ENCODE measurements at places on chromosomes 3 and 15.

GRCh38 chr3:178593786-178594185 is 57.5 kb downstream of the KCNMB2 start:
- DNase-seq: no peak

GRCh38 chr3:71189480-71189879 is 394.0 kb downstream of the FOXP1 start:
- no peak for DNase-seq

DNA sequence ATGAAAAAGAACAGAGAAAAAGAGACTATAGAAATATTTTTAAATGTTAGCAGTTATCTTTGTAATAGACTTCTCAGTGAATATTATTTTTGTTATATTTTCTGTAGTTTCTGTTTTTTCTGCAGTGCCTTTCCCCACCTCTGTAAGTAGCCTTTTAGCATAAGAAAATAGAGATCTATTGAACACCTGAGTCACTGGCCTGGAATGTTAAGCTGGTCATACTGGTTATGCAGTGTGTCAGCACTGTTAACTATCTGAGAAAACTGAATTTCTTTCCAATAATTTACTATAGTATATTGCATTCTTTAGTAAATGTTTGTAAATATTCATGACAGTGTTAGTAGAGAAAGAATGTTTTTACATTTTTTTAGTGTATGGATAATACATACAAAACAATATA is 79.8 kb downstream of the NECTIN3 start:
- DNase-seq: no peak

- no peak for DNase-seq
Measured at GRCh38 chr3:148773805-148774204, 53.8 kb upstream of the CPB1 start.

GRCh38 chr3:190491533-190492054 is 22.3 kb upstream of the IL1RAP start:
- no peak for DNase-seq

DNA sequence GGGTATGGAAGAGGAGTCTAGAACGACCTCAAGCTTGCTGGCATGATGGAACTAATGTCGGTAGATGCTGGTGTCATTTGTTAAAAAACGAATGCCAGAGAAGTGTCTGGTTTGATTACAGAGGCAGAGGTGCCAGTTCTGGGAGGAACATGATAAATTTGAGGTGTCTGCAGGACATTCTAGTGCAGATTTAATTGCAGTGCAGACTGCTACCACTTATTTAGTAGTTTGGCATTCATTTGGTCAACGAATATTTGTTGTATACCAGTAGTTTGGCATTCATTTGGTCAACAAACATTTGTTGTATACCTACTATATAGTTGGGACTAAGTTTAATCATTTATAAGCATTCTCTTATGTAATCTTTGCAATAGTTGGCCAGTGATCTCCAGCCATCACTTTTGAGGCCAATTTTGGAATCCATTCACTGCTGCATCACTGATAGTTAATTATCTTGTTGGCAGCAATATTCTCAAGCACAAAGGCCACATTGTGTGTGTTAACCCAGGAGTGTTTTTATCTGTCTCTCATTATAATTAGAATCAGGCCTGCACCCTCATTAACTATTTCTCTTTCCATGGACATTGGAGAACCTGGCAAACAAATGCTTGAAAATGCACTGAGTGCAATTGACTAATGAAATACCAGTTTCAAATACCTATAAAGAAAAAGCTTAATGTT is 19.5 kb upstream of the TGFBR2 start:
- no peak for DNase-seq

- no peak for DNase-seq
Measured at GRCh38 chr15:99114511-99115299, 9.8 kb downstream of the SYNM start.

DNA sequence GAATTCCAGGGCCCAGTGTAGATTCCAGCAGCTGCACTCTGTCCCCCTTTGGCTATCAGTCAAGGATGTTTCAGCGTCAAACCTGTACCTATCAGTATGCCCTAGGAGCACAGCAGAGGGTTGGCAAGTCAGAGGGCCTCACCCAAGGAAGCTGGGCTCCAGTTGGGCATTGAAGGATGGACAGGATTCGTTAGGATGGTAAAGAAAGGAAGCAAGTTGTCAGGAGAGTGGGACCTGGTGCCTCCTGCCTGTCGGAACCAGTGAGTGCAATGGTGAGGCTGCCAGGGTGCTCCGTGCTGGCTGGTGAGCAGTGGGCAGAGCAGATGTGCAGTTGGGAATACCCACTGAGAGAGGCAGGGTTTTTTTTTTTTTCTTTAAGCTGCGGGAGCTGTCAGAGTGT is 157.2 kb downstream of the CHDH start:
- DNase-seq: no peak

GRCh38 chr3:15181963-15182362 is 24.1 kb upstream of the CAPN7 start:
- no peak for DNase-seq

DNA sequence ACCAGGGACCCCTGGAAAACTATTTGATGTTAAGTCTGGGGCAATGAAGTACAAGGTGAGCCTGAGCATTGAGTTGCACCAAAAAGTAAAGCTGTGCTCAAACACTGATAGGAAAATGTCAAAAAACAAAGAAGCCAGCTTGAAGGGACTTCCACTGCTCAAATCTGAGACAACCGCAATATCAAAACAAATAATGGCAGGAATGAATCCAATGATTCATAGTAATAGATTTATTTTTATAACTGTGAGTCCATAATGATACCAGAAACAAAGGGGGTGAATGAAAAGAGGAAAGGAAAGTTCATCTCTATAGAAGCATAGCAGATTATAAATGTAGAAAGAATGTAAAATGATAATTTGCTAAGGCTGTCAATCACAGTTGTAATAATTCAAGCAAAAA is 237.3 kb upstream of the ZBTB20 start:
- no peak for DNase-seq

DNA sequence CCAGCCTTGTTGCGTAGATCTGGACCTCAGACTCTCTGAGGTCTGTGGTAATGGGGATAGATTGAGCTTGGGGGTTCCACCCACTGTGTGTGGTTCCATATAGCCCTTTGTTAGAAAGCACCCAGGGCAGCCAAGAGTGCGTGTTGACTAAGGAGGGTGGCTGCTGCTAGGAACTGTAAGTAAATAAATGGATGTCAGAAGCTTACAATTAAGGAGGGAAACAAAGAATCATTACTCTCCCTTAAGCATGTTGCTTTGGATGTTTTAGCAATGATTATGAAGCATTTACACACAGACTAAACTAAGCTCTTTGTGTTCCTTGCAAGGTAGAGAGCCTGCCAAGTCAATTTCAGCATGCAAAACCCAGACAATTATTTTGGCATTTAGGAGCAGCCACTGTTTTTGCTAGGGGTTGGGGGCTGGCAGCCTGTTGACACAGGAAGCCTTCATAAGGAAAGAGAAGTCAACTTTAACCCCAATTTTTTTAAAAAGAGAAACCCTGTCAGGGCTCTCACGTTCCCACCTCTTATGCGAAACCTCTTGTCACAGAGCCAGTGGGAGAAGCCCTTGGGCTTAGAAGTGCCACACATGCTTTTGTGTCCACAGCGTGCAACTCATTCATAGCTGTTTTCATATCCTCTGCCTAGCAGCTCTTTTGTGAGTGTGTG is 127.8 kb downstream of the CMSS1 start:
- DNase-seq: no peak

DNA sequence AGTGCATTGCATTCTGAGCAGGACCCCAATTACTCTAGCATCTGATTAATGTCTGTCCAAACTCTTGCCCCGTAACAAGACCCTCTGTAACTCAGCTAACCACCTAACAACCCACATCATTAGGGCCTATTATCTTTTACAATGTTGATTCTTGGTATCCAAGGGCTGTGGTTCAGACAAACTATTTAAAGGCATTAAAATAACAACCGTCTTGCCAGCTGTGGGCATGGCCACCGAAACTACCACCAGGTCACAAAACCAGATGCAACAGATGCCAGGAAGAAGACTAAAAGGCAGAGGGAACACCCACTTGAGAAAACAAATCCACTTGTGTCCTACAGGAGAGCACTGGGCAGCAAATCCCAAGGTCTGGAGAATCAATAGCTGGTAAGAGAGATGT is 262.9 kb downstream of the ERC2 start:
- no peak for DNase-seq

- DNase-seq: no peak
Measured at GRCh38 chr3:59535791-59536221, 486.0 kb upstream of the CFAP20DC start.

DNA sequence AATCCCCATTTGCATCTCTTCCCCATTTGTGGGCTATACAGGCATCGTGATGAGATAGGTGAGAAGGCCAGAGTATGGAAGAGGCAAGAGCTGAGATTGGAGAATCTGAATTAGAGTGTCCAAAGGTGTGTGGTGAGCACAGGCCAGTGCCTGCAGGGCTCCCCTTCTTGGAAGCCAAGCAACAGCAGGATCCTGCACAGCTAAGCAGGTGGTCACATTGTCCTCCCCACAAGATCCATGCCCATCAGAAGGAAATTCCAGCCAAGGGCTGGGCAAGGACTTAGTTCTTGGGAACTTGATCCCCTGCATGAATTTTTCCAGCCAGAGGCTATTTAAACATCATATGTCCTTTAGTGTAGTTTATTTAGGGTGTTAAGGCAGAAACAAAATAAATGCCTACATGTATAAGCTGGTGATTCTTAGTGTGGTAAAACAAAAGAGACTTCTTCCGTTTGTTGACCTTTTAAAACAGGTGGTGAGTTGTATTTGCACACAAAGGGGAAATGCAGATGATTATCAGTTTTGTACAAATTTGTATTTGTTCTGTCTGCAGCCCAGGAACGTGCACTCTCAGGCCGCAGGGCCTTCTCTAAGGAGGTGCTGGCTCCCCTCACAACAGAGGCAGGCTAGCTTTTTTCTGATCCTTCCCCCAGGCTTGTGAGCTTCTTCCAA is 110.2 kb downstream of the PLCL2 start:
- DNase-seq: no peak

DNA sequence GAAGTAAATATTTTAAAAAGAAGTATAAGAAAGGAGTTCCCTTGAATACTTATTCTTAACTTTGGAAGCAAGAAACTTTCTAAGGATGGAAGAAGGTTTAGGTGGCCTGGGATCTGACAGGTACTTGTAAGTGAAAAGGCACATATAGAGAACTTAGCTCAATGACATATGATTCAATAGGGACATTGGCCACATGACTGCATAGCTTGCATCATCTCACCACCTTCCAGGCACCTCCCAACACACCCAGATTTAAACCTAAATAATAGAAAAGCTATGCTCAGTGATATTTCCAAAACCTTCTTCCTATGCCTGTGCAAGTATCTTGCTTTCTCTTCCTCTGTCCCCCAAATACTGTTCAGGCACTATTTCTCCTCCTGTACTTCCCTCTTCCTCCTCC is 4.7 kb upstream of the P2RY1 start:
- no peak for DNase-seq

- DNase-seq: no peak
Measured at GRCh38 chr3:33159981-33160380, 46.2 kb downstream of the CRTAP start.

GRCh38 chr15:69824075-69824876 is 273.4 kb downstream of the TLE3 start:
- no peak for DNase-seq

GRCh38 chr3:184603151-184604030 is 41.8 kb downstream of the EPHB3 start:
- no peak for DNase-seq

DNA sequence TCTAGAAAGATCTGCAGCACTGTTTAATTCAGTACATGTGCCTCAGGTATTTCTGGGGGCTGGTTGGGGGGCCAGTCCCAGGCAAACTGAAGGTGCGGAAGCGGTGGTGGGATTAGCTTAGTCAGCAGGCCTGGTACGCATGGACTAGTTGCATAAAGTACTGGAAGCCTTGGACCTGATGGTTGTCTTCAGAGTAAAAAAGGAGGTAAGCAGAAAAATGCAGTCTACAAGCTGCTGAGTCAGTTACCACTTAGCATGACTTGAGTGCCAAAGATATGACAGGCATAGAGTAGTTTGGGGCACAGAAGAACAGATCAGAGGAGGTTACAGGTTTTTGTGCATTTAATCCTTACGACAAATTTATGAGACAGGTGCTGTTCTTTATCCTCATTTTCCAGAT is 19.9 kb upstream of the GOLGA8J start:
- DNase-seq: no peak

- DNase-seq: no peak
Measured at GRCh38 chr3:53227993-53228885, 27.6 kb downstream of the TKT start.

GRCh38 chr3:176663387-176663786 is 533.9 kb downstream of the TBL1XR1 start:
- no peak for DNase-seq

- no peak for DNase-seq
Measured at GRCh38 chr3:114452256-114452655, 158.4 kb downstream of the TIGIT start.

DNA sequence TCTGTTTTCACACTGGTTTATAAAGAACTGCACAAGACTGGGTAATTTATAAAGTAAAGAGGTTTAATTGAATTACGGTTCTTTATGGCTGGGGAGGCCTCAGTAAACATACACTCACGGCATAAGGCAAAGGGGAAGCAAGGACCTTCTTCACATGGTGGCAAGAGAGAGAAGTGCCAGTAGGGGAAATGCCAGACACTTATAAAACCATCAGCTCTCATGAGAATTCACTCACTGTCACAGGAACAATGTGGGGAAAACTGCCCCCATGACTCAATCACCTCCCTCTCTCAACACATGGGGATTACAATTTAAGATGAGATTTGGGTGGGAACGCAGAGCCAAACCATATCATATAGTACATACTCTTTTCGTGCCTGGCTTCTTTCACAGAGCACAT is 42.4 kb downstream of the MAP2K1 start:
- no peak for DNase-seq

GRCh38 chr3:108823227-108823626 is 641 bp downstream of the TRAT1 start:
- no peak for DNase-seq

DNA sequence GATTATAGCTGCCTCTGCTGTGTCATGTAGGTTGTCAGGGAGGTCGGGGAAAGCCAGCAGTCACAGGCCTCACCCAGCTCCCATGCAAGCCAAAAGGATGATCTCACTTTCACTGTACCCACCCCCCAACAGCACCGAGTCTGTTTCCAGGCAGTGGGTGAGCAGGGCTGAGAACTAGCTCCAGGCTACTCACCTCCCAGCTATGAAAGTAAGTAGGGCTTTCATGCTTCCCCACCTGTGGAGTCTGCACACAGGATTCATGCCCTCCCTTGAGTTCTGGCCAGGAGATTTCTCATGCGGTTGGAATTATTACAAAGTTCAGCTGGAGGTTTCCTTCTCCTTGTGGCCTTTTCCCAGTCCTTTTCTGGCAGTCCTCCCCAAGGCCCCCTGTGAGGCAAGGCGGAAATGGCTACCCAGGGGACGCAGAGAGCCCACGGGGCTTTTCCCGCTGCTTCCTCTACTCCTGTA is 356.2 kb downstream of the SV2B start:
- DNase-seq: no peak

GRCh38 chr3:134883697-134884385 is 88.8 kb downstream of the EPHB1 start:
- no peak for DNase-seq

All from activated CD4-positive, alpha-beta T cell treated with anti-CD3 and anti-CD28 coated beads, Interleukin-2, amount 50 U/mL, for 4 hours (primary cell).